ENCODE measurements at places on chromosomes 5 and 9. TPM values are rescaled to one million over a fixed set of nuclear protein-coding genes. Genes with fewer than 3 reads are reported as not detected.

- DNase-seq: no peak
These were observed 8.0 kb downstream of the SPARC start for GRCh38 chr5:151678713-151679112.

GRCh38 chr5:72232838-72233237, 87.2 kb downstream of the MRPS27 start:
- no peak for DNase-seq

DNA sequence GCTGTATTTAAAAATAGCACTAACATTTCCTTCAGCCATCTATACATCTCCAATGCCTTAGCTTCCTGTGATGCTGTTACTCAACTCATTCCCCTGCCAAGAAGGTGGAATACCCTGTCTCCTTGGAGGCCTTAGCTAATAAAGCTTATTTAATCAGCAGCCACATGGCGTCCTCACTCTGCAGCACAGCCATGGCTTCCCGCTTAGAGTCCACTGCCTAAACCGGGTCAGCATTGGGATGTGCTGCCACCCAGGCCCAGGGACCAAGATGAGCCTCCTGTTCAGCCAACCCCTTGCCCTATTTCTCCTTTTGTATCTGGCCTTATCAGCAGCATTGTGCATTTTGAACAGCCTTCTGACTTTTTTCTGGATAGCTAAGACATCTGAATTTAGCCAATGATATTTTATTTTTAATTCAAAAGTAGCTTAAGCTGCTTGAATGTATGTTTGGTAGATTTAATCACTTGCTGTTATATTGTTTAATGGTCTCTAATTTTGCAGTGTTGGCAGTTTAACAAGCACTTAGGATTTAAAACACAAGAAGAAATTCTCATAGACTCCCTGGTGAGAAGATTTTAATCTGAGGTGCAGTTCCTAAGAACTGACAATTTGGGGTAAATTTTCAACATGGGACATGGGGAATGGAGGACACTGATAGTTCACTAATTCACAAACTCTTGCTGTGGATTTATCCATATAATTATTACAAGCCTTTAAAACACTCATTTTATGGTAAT, 113.0 kb downstream of the RPS23 start:
- DNase-seq: no peak

GRCh38 chr9:118423721-118424120, 719.5 kb downstream of the TLR4 start:
- DNase-seq: no peak

- no peak for DNase-seq
These were observed 81.1 kb downstream of the PTPN3 start for GRCh38 chr9:109417054-109417453.

GRCh38 chr9:36138901-36139300, 2.4 kb downstream of the GLIPR2 start:
- no peak for DNase-seq

- DNase-seq: no peak
These were observed 280.2 kb downstream of the CDH12 start for GRCh38 chr5:22572941-22573340.

DNA sequence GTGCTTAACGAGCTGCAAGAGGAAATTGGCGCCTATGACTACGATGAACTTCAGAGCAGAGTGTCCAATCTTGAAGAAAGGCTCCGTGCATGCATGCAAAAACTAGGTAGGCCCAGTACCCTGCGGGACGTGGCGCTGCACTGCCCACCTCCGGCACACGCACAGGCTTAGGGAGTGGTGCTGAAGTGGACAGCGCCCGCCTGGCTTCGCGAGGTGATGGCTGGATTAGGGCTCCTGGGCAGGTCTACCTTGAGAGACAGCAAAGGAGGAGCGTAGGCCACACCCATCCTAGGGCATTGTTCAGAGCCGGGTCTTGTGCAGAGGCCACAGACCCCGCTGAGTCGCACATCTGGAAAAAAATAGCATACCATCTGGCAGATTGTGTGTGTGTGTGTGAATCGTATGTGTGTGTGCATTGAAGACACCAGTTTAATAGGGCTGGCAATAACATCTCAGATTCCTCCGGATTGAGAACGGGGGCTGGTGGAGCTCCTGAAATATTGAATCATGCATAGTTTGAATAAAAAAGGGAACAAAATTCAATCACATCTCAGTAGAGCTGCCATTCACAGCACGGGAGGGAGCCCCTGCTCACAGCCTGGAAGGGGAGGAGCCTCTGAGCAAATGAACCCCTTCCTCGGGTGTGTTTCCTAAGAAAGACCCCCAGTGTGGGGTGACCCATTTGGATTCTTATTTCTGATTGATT, 11.1 kb downstream of the OLFM1 start:
- peak; percentile 67 for DNase-seq

GRCh38 chr5:56951946-56952691, at the start of gene MIER3:
TSS of gene MIER3 (minus strand) at chr5:56952123. CDS start at chr5:56952102, 21 bp downstream.
- DNase-seq: peak; percentile 85

DNA sequence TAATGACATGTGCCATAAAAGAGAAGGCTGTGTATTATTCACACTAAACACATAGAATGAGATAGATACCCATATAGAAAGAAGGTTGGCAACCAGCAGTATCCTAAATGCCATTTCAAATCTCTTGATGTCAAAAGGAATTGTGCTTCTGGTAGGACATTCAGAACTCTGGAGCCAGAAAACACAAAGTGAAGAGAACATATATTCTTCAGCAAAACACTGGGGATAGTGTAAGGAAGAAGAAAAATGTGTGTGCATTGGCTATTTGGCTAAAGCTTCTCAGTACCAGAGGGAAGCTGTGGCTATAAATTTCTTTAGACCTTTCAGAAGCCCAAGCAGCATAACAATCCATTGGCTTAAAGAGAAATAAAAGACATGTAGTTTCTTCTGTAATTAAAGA, 551.6 kb upstream of the C9orf72 start:
- DNase-seq: no peak

GRCh38 chr5:168723037-168723436, 143.9 kb upstream of the PANK3 start:
- no peak for DNase-seq

GRCh38 chr9:20528253-20528652, 94.0 kb downstream of the MLLT3 start:
- no peak for DNase-seq

GRCh38 chr5:81313686-81314085, 12.3 kb downstream of the ZCCHC9 start:
- no peak for DNase-seq

DNA sequence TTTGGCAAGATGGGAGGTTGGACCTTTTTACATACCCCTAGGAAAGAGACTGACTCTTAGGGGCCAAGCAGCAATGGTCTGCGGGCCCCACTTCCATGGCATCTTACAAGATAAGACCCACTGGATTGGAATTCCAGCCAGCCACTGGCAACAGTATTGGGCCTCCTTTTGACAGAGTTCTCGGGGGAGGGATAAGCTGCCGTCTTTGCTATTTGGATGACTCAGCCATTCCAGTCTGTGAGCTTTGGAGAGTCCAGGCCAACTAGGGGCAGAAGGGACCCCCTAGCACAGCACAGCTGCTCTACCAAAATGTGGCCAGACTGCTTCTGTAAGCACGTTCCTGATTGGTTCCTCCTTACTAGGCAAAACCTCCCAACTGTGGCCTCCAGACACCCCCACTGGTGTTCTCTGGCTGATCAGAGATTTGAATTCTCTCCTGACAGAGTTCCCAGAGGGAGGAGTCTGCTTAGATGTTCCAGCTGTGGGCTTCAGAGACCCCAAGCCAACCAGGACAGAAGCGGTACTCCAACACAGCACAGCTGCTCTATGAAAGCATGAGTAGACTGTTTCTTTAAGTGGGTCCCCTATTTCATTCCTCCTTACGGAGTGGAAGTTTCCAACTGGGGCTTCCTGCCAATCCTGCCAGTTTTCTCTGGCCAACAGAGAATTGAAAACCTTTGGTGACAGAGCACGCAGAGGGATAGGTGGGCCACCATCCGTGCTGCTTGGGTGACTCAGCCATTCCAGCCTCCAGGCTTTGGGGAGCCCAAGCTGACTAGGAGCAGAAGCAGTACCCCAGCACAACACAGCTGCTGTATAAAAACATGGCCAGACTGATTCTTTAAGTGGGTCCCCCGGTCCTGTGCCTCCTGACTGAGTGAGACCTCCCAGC, 672.1 kb upstream of the RIOK2 start:
- peak; percentile 75 for DNase-seq

DNA sequence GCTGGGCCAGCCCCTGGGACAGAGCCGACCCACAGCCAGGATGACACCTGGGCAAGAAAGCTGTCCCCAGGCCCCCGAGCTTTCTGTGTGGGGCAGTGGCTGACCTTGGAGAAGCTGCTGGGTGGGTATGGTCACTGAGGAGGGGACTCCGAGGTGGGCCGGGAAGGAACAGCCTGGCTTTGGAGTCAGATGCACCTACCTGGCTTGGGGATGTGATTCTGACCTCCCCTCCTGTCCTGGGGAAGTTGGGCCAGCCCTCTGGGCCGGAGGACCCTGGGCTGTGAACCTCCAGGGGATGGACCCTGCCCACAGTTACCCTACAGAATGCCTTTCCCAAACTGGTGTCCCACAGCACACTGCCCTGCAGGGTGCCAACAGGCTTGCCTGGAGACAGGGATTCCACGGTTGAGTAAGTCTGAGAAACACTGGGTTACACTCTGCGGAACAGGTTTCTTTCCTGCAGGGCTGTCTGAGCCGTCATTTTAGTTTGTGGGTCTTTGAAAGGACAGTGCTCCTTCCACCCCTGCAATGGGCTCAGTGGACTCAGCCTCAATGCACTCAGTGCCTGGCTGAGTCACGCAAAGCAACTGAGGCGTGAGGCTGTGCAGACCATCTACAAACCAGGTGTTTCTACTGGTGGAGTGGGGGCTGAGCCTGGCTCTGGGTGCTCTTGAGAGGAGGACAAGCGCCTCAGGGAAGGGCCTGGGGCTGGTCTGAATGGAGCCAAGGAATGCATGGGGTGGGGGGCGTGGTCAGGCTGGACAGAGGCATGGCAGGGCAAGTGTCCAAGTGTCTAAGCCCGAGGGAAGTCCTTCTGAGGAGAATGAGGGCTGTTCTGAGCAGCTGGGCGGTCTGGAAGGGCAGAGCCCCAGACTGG, 41.3 kb upstream of the PHYKPL start:
- DNase-seq: no peak

GRCh38 chr5:173493846-173494245, 122.6 kb downstream of the BOD1 start:
- no peak for DNase-seq

- DNase-seq: no peak
These were observed 4.6 kb upstream of the ISL1 start for GRCh38 chr5:51378448-51379330.

GRCh38 chr9:108235609-108236008, 620.2 kb downstream of the ACTL7B start:
- DNase-seq: no peak

GRCh38 chr5:7868427-7868772, 431 bp downstream of the FASTKD3 start:
- no peak for DNase-seq

GRCh38 chr9:116767219-116767618, 80.1 kb downstream of the TRIM32 start:
- no peak for DNase-seq

DNA sequence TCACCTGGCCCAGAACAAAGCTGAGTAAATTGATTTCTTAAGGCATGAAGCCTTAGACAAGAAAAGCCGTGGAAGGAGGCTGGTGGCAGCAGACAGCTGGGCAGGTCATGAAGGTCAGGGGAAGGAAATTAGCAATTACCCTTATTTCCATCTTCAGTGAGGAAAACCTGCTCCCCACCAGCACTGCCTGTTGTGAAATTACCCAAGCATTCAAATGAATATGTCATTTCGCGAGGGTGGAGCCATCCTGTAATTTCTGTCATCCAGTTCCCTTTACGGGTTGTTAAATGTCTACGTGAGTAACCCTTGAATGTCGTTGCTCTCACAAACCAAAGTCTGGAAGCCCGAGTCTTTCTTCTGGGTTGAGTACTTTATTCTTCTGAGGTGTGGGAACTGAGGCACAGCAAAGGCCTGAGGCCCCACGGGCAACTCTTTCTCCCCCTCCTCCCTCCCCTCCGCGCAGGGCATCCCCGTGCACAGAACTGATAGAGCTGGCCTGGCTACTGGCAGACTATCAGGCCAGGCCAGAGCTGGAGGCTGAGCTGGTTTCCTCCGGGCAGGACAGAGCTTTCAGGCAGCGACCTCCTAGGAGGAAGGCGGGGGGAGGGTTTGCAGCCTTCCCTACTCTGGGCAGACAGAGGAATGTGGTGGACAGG, 22.0 kb upstream of the AK3 start:
- DNase-seq: peak; percentile 63

GRCh38 chr5:150625164-150625535, 15.3 kb upstream of the SYNPO start:
- peak; percentile 77 for DNase-seq

DNA sequence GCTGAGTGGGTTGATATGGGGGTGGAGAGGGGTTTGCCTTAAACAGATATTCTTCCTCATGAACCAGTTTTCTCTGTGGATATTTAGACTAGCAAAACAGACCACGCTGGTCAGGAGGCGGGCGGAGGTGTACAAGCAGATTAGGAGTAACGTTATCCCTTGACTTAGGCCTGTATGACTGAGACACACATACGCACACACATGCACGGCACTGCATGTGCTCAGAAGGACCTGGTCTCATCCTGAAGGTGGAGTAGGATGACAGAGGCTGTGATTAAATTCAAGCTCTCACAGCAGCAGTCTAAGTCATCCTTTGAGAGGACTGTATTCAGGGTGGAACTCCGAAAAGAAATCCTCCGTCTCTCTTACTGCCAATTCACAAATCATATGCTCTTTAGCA, 209.7 kb downstream of the DIRAS2 start:
- no peak for DNase-seq

- no peak for DNase-seq
These were observed 9.8 kb downstream of the LURAP1L start for GRCh38 chr9:12784461-12785259.

DNA sequence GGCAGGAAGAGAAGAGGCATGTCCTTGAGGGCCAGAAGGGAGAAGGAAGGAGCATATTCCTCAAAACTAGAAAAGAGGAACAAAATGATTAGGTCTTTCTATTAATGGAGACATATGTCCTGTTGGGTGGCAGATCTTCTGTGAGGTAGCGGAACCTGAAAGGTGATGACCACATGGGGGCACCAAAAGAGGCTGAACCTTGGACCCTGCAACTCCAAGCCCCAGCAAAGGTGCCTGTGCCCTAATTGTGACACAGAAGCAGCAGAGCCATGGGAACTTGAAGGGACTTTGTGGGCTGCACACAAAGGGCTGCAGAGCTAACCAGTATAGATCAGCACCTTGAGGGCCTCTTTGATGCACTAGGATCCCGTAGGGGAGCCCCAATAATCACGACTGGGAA, 158.0 kb downstream of the BAAT start:
- DNase-seq: no peak

- DNase-seq: no peak
These were observed 15.2 kb downstream of the CSNK1G3 start for GRCh38 chr5:123527190-123527589.

GRCh38 chr5:177508221-177508611, 1.4 kb downstream of the DOK3 start:
- peak; percentile 45 for DNase-seq

PANK3 gene
- total RNA-seq: 34.1 TPM

F2R gene
- 8.0 TPM for total RNA-seq

ZNF300 gene
- 1.6 TPM for total RNA-seq

CDC25C gene
- total RNA-seq: 0.29 TPM

FGD3 gene
- total RNA-seq: 2.9 TPM

KCNT1 gene
- total RNA-seq: not detected

BHMT gene
- total RNA-seq: not detected

FRMD3 gene
- 34.3 TPM for total RNA-seq

GABRA6 gene
- total RNA-seq: not detected

COL23A1 gene
- 5.5 TPM for total RNA-seq

WHRN gene
- total RNA-seq: 13.2 TPM

MYOZ3 gene
- 5.6 TPM for total RNA-seq

DND1 gene
- total RNA-seq: 0.58 TPM

PCDHGC3 gene
- total RNA-seq: 19.6 TPM

TAF11L5 gene
- not detected for total RNA-seq

PTAR1 gene
- 37.1 TPM for total RNA-seq

ADAMTSL2 gene
- 30.3 TPM for total RNA-seq

AQP7 gene
- 128 TPM for total RNA-seq

FGFR4 gene
- 1.9 TPM for total RNA-seq
